ENCODE measurements at places on chromosomes 2 and 18. TPM values are rescaled to one million over a fixed set of nuclear protein-coding genes. Genes with fewer than 3 reads are reported as not detected.

The TWIST2 gene
- total RNA-seq: 3.1 TPM

The CSRNP3 gene
- 1.5 TPM for total RNA-seq

The TRIM43 gene
- not detected for total RNA-seq

The CIB4 gene
- total RNA-seq: not detected

The DOCK10 gene
- 10.8 TPM for total RNA-seq

The ALPP gene
- not detected for total RNA-seq

GRCh38 chr2:233407771-233408181, 53.5 kb downstream of the DGKD start:
- no peaks in the 10 kb centered on the region for H3K36me3 ChIP-seq
- no peak overlapping the region for H3K4me3 ChIP-seq
- H3K27me3 ChIP-seq: no peaks in the 10 kb centered on the region
- peaks cover 4% of the 10 kb centered on the region for H3K4me1 ChIP-seq
- DNase-seq: no peak
- H3K27ac ChIP-seq: peak overlapping the region; percentile 42
